LNCaP clone FGC (cell line): ENCODE measurements at places on chromosomes 1 and 21.

DNA sequence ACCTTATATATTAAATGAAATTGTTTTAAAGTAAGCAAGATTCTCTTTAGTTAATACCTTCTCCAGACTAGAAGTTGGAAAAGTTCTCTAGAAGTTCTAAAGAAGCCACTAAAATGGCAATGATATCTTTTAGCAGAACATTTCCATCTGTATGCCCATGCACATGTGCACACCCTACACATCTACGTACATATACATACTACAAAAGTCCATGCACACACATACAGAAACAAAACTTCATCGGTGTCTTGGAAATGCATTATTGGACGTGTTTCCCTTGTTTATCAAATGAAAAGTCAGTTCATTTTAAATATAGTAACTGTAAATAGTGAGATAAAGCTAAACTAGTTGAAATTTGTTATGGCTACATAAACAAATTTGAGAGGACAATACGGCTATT lies 114.4 kb downstream of the KCNT2 start:
- DNase-seq = no peak

DNA sequence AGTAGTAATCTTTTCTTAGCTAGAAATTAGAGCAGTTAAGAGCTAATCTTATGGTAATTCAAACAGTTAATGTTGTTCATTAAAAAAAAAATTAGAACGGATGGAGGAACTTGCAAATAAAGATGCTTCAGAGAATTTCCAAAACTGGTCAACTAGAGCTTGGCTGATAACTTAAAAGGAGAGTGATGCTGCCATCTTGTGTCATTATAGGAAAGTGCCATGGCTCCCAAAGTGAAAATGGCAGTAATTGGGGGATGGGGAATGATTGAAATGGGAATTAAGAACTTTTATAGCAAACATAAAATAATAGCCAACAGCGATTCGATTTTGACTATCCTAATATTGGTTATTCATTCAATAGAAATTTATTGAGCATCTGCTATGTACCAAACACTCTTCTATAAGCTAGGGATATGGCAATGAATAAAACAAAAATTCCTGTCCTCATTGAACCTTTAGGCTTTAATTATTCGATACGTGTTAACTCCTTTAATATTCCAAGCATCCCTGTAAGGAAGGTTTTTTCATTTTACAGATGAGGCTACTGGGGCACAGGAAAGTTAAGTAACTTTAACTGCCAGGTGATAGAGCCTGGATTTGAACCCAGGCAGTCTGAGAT lies 5.7 kb upstream of the PLPP3 start:
- DNase-seq = no peak

GRCh38 chr1:21911205-21912001 lies 25.7 kb downstream of the HSPG2 start:
- no peak for DNase-seq

- DNase-seq = no peak
These were observed 22.0 kb downstream of the UBIAD1 start for GRCh38 chr1:11294951-11295350.

GRCh38 chr1:219938706-219939105 lies 10.3 kb upstream of the SLC30A10 start:
- DNase-seq = peak; percentile 59

- DNase-seq = no peak
These were observed 78.0 kb downstream of the CD247 start for GRCh38 chr1:167440345-167440744.

GRCh38 chr21:17250778-17251241 lies 262.0 kb upstream of the CXADR start:
- DNase-seq = peak; percentile 46

DNA sequence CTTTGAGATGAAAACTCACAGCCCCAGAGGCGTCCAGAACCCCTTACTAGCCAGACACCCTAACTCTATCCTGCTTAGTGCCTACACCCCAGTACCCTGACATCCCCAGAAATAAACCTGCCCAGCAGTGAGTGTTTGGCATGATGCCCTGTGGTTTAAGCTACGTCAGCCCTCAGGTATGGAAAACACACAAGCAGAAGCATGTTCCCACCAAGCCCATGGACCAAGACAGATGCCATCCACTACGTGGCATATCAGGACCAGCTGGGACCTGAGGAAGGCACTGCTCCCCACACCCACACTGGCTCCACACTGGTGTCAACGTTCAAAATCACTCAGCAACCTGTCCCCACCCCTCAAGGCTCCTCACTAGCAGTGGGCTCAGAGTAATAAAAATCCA lies 116.4 kb downstream of the SYT2 start:
- DNase-seq = no peak

DNA sequence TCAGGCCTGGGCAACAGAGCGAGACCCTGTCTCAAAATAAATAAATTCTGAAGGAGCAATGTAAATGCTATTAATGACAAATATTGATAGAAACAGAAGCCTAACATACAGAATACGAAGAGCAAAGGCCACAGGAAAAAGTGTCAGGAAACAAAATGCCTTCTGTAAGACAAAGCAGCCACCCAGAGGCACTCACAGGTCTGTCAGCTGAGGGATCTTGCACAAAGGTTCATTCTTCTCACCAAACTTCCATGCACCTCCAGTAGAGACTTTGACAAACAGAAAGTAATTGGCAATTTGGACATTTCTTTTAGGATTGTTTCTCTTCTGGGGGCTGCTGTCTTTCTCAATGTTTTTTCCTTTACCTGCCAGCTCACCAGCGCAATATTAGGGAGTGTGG lies 1.2 kb upstream of the ALDH9A1 start:
- DNase-seq = no peak

DNA sequence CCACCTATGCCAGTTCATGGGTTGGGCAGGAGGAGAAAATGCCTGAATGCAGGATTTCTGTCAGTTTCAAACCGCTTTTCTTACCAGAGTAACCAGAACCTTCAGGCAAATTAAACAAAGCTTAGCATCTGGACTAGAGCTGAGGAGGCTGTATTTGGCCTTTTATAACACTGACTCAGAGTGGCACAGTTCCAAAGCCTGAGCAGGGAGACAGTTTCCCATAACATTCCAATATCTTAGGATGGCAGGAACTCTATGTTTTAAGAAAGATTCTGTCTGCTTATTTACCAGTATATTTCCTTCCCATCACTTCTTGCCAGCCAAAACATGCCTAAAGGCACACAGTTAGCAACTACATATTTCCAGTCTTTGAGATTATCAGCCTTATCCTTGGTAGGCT lies 46.8 kb downstream of the UBR4 start:
- no peak for DNase-seq

DNA sequence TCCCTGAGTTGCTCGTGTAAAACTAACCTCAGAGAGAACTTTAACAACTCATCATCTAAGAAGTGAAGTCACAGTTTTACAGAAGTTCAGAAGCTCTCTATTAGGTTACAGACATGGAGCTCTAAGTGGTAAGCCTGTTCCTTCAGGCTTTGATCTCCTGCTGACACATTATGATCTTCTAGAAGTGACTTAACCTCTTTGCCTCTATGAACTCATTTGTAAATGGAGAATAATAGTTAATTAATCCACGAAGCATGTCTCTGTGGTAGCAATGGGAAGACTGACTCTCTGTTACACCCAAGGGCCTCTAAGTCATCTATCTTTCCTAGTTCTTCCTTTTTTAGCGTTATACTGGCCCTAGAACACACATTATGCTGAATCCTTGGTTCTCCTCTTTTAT lies 157.9 kb upstream of the NRIP1 start:
- DNase-seq = no peak

DNA sequence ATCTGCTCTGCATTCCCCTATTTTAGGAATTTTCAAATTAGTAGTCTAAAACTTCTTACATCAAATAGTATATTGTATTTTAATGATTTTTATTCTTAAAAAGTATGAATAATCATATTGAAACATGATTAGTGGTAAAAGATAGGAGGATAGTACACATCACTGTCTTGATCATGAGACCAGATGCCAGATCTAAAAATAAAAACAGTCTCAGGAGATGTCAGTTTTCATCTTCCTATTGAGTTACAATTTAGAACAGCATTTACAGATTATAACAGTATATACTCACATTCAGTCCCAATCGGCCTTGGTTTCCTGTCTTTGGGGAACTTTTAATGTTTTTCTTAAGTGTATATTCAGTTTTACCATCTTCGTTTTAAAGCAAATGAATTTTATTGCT lies 95.9 kb downstream of the USP25 start:
- DNase-seq = no peak

- no peak for DNase-seq
These were observed 107.9 kb downstream of the SPSB1 start for GRCh38 chr1:9400425-9401079.

DNA sequence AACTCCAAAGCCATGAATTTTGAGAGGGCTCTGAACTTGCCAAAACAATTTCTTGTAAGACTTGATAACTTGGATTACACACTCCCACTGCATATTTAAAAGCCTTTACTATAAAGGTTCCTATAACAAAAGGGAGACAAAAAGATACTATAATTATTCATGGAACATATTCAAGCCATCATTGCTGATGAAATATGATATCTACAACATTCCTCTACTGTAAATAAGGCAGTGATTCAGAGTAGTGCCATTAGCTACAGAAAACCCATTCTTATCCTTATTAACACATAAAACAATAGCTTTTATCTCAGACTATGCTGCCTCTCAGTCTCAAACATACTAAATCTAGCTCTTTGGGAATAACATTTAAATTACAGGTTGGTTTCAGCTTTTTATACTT lies 675.5 kb upstream of the CXADR start:
- no peak for DNase-seq

GRCh38 chr1:65691152-65691900 lies 101.4 kb upstream of the PDE4B start:
- no peak for DNase-seq

GRCh38 chr1:10903821-10904220 lies 107.4 kb upstream of the CASZ1 start:
- no peak for DNase-seq

DNA sequence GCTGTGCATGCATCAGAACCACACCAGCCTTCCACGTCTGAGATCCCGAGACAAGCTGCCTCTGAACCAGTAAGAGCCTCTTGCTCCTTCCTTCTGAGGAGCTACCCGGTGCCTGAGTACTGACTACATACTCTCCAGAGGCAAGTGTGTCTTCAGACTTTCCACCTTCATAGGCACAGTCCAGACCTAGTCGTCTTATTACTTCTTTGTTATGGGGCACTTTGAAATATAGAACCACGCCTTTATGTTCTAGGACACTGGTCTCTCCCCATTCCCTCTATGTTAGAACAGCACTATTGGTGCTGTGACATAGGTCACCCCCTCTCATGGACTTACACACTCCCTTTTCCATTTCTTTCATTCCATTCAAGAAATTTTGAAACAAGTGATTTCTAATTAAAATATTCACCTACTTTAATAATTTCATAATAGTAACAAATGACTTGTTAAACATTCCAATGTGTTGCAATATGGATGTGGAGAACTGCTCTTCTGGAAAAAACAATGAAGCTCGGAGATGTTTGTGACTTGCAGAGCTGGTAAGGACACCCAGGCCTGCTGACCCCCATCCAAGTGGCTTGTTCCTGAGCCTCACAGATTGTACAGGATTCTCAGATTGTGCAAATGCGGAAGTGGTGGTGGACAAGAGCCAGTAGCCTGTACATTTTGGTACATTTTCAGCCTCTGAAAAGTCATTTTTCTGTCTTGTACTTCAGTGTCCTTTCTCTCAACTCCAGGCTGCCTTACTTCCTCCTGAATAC lies 76.1 kb upstream of the SIPA1L2 start:
- DNase-seq = no peak

GRCh38 chr1:183652107-183652506 lies 1.0 kb downstream of the APOBEC4 start:
- DNase-seq = no peak

DNA sequence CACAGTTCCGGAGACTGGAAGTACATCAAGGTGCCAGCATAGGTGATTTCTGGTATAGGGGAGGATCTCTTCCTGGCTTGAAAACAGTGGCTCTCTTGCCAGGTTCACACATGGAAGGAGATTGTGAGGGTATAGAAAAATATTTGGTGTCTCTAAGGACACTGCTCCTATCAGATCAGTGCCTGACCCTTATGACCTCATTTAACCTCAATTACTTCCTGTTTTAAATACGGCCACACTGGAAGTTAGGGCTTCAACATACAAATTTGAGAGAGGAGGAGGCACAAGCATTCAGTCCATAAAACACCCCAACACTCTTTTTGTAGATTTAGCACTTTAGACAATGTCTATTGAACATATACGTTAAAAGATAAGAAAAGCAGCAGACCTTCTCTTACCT lies 37.0 kb downstream of the COL6A1 start:
- DNase-seq = no peak

- no peak for DNase-seq
These were observed 155.4 kb downstream of the CLEC20A start for GRCh38 chr1:178341261-178341956.

DNA sequence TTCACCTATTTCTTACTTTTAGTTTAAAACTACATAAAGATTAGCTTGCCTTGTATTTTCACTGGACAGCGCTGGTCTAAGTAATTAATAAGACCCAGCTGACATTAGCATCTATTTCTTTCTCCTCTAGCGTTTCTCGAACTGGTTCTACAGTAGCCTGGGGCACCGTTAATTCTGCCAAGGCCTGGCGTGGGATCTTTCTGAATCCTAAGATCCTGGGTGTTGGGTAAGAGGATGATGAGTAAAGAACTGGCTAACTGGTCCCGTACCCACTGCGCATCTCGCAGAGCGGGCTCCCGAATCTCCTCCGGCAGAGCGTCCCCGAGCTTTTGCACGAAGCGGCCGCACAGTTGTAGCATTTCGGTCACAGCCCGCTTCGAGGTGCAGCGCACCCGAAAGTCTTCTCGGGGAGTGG lies 309 bp downstream of the NSL1 start:
- no peak for DNase-seq

DNA sequence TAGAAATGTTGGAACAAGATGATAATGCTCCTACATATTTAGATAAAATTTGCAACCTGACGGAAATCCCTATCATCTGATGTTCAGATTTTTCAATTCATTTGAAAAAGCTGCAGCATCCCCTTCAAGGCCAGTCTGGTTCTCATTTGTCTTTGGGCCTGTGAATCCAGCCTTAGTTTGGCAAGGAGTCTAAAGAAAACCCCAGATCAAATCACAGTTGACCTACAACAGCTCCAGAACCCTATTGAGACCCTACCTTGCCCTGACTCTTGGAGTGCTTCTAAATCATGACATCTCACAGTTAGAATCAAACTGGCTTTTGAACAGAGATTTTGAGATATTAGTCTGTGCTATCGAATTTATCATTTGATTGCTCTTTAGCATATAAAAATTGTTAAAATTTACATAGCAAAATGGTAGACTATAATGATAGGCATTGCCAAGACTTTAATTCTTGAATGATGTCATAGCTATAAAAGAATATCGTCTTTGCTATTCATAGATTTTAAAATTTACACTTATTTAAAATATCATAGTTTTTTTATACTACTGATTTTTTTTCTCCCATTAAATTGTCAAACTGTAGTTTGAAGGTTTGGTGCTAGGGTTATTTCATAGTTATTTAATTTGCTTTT lies 2.2 kb downstream of the PPP2R5A start:
- no peak for DNase-seq

- no peak for DNase-seq
These were observed 21.8 kb downstream of the MIS18A start for GRCh38 chr21:32256873-32257620.

- DNase-seq = no peak
These were observed 50.1 kb downstream of the COQ8A start for GRCh38 chr1:226990133-226990716.

- DNase-seq = peak; percentile 1
These were observed 483 bp downstream of the YBEY start for GRCh38 chr21:46286648-46287002.
